ENCODE measurements at places on chromosomes 12 and 14. TPM values are rescaled to one million over a fixed set of nuclear protein-coding genes. Genes with fewer than 3 reads are reported as not detected.

The PRR4 gene
- total RNA-seq = 2.1 TPM

The PARP11 gene
- 10.8 TPM for total RNA-seq

The B4GALNT1 gene
- 2.4 TPM for total RNA-seq

The ENDOU gene
- not detected for total RNA-seq

The LARP4 gene
- total RNA-seq = 59.1 TPM

The GSG1 gene
- total RNA-seq = 0.17 TPM
